ENCODE measurements at places on chromosomes 1 and 21.
A peak's percentile ranks its signal among the peaks of the same experiment; 100 is the strongest.

DNA sequence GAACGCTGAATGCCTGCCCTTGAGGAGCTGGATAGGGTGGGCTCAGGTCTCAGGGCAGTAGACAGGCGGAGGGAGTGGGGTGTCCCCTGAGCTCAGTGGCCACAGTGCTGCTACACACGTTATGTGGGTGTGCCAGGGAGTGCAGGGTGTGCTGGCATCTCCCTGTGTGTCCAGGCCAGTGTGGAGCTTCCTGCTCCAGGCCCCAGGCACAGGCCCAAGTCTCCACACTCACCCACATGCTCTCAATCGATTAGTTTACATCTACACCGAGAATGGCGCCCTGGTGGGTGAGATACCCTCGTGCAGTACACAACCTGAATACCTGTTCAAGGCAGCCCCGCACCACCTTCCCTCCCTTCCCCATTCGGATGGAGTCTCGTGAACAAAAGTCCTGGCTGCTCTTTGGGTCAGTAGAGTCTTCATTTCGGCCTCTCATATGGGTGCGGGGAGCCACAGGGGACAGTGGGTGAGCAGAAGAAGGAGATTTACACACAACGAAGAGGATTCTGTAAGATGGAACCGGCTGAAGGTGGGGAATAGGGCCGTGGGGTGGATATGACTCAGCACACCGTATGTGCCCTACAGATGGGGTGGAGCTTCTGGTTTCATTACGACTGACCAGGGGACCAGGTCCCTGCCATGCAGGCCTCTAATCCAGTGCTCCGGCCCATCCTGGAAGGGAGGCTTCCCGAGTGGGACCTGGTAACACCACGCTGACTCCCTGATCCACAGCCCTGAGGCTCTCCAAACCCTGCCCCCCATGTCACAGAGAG, 93.3 kb downstream of the SPSB1 start:
- DNase-seq, result no peak

- DNase-seq, result no peak
Measured at GRCh38 chr1:54584575-54584974, 36.5 kb downstream of the ACOT11 start.

DNA sequence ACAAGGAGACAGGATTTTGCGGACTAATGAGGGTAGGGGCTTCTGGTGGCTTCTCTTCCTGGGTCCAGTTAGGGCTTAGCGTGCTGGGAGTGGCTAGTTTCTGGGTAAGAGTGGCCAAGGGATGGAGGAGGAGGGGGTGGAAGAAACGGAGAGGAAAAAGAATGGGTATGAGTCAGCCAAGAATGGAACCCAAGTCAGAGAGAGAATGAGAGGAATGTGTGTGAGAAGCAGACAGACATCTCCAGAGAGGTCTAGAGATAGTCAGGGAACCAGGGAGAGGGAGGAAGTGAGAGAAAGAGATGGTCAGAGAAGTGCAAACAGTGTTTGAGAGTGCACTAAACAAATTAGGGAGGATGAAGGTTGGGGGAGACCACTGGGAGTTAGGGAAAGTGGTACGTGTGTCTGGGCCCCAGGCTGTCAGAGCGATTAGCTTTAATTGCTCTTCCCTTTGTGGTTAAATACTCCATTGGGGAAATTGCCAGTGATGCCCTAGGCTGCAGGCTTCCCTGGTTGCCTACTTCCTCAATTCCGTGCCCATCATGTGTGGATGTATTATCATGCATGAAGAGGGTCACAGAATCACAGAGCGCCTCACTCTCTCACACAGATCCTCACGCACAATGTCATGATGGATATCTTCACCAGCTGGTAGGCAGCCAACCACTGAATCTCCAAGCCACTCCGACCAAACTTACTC, 1.4 kb downstream of the PEA15 start:
- no peak for DNase-seq

DNA sequence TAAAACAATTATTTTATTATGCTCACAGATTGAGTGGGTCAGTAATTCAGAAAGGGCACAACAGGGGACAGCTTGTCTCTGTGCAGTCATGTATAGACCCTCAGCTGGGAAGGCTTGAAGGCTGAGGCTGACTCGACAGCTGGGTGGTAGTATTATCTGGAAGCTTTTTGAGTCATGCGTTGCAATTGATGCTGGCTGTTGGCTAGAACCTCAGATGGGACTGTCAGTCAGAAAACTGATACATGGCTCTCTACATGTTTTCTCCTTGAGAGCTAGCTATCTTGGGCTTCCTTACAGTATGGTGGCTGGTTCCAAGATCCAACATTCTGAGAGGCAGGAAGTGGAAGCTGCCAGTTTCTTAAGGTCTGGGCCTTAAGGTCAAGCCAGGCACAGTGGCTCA, 61.5 kb upstream of the SELENON start:
- no peak for DNase-seq

- DNase-seq, result no peak
Measured at GRCh38 chr1:101356604-101357443, 120.0 kb downstream of the S1PR1 start.

DNA sequence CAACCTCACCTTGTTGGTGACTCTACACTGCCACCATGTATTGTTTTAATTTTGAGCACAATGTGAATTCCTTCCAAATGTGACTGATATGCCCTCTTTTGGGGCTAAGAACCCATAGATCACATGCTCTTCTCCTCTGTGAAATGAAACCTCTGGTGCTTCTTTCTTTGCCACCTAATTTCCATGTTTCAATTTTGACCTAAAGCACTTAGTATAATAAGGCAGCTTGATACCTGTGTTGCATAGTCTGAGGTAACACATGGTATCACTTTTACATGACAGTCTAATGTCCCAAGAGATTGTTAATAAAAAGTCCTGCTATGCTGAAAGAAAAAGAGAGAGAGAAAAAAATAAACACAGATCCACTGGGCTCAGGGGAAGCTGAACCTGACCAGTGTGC, 24.2 kb downstream of the CLEC20A start:
- no peak for DNase-seq

GRCh38 chr21:46608672-46609111, 3.8 kb upstream of the S100B start:
- no peak for DNase-seq

- DNase-seq, result no peak
Measured at GRCh38 chr1:109309347-109309746, 2.5 kb upstream of the MYBPHL start.

DNA sequence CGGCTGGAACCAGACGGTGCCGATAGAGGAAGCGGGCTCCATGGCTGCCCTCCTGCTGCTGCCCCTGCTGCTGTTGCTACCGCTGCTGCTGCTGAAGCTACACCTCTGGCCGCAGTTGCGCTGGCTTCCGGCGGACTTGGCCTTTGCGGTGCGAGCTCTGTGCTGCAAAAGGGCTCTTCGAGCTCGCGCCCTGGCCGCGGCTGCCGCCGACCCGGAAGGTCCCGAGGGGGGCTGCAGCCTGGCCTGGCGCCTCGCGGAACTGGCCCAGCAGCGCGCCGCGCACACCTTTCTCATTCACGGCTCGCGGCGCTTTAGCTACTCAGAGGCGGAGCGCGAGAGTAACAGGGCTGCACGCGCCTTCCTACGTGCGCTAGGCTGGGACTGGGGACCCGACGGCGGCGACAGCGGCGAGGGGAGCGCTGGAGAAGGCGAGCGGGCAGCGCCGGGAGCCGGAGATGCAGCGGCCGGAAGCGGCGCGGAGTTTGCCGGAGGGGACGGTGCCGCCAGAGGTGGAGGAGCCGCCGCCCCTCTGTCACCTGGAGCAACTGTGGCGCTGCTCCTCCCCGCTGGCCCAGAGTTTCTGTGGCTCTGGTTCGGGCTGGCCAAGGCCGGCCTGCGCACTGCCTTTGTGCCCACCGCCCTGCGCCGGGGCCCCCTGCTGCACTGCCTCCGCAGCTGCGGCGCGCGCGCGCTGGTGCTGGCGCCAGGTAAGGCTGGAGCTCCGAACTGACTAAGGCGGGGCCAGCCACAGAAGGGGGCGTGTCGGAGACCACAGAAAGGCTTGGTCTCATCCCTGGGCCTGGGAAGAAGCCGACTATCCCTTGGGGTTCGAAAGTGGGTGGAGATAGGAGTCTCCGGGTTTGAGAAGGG, 486 bp downstream of the SLC27A3 start:
- DNase-seq, result no peak

DNA sequence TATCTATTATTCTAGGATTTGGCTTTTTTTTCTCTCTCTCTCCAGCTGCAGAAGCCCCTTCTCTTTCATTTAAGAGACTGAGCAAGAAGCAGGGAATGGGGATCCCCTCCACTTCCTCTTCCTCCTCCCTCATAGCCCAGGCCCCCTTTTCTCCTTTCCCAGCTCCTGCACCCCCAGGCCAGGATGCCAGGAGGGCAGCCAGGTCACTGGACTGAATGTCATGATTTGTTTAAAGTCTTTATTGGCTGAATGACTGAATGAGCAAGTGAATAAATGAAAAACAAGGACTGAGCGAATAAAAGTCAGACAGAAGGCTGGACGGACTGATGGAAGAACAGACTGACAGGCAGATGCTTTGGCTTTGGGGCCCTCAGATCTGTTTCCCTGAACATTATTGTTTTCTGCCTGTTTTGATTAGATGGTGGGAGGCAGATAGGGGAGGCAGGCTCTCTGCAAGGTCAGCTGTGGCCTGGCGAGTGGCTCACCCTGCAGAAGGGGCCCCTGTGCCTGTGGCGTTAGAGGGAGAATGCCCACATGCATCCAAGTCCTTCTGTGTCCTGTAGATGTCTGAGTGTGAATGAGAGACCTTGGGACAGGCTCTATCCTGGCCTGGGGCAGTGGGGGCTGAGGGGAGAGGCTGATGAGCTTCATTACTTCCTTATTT, 20.3 kb upstream of the ADGRB2 start:
- DNase-seq, result no peak

GRCh38 chr21:37370152-37371040, 3.8 kb downstream of the DYRK1A start:
- no peak for DNase-seq

DNA sequence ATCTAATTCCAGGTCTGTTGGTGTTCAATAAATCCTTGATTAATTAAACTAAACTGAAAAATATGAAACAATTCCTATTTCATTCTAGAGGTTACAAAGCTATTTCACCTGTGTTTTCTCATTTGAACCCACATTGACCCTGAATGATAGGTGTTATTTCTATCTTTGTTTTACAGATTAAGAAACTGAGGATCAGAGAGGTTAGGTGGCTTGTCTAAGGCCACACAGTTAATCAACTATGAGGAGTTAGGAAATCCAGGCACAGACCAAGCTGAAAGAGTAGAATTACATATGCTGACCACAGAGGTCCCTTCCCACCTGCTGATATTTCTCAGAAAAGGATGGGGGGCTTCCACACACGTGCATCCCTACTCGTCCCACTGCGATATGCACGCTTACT, 487 bp downstream of the PIGR start:
- DNase-seq, result no peak

- peak; percentile 37 for DNase-seq
Measured at GRCh38 chr21:29423099-29423870, 124.6 kb downstream of the BACH1 start.

DNA sequence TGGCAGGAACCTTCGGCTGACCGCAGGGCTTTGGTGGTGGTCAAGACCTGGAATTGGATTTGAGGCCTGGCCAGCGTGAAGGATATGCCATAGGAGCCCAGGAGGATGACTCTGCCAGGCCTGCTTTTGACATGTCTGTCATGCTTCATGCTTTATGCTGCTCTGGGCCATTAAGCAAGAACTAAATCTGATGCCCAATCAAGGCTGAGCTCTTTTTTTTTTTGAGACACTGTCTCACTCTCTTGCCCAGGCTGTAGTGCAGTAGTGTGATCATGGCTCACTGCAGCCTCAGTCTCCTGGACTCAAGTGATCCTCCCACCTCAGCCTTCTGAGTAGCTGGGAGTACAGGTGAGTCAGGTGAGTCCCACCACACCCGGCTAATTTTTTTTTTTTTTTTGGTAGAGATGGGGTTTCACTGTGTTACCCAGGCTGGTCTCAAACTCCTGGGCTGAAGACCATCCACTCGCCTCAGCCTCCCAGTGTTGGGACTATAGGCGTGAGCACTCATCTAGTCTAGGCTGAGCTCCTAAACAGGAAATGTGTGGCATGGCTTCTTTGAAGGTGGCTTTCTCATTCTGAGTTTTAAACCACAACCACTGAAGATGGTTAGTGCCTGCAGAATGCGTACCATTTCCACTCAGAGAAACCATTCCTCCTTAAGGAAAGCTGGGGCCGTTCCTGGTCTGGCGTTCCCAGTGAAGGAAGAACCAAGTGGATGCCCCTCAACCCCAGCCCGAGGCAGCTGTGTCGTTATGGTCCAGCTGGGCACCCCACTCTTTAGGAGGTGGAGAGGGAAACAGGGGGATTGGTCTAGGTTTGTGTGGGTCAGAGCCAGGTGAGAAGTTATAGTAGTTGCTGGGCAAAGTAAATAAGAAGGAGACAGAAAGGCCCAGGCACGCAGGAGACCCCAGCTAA, 34.2 kb upstream of the ATP5PO start:
- no peak for DNase-seq

GRCh38 chr1:27102707-27103468, 52.0 kb downstream of the SLC9A1 start:
- no peak for DNase-seq

Data from epithelial cell of prostate (primary cell).